ENCODE measurements at places on chromosomes 1 and 21. TPM values are rescaled to one million over a fixed set of nuclear protein-coding genes. Genes with fewer than 3 reads are reported as not detected.

- no peak overlapping the region for H3K4me3 ChIP-seq
- no peaks in the 10 kb centered on the region for H3K36me3 ChIP-seq
- H3K4me1 ChIP-seq = no peaks in the 10 kb centered on the region
Measured at GRCh38 chr21:16248705-16249104, 518.9 kb downstream of the USP25 start.

GRCh38 chr1:147665521-147665920 is 4.8 kb downstream of the ACP6 start:
- no peak overlapping the region for H3K4me3 ChIP-seq
- no peak overlapping the region for H3K27ac ChIP-seq
- DNase-seq = no peak
- peaks cover 27% of the 10 kb centered on the region for H3K4me1 ChIP-seq
- no peaks in the 10 kb centered on the region for H3K27me3 ChIP-seq
- peaks cover 7% of the 10 kb centered on the region for H3K36me3 ChIP-seq

The ATP1B1 gene
- 3.1 TPM for total RNA-seq

DNA sequence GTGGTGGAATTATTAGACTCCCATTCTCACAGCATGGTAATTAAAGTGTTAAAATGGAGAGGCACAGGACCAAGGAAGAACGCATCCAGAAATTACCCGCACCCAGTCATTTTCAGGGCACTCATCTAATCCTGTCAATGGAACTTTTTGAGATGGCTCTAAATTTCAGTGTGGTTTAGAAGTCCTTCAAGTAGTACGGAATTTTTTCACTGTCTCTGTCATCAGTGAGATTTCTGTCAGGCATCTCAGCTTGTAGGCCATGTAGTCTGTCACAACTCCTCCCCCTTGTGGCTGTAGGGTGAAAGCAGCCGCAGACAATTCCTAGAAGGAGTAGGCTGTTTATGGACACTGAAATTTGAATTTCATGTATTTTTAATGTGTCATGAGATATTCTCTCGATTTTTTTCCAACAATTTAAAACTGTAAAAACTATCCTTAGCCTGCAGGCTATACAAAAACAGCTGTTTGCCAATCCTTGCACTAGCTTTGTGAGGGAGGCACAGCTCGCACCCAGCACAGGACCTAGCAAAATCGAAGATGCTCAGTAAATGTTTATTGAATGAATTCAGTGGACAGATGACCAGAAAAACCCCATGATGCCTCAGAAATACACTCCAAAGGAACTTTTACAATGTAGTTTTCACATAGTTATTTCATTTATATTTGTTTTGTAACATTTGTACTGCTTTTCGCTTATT is 6.6 kb upstream of the NUP133 start:
- peaks cover 8% of the 10 kb centered on the region for H3K4me1 ChIP-seq
- no peak overlapping the region for H3K27ac ChIP-seq
- peak; percentile 66 for DNase-seq
- H3K27me3 ChIP-seq = no peaks in the 10 kb centered on the region
- no peak overlapping the region for H3K4me3 ChIP-seq

The PSMA5 gene
- 192 TPM for total RNA-seq

Data from activated CD8-positive, alpha-beta T cell treated with anti-CD3 and anti-CD28 coated beads for 36 hours (primary cell).